RPMI7951 (cell line): ENCODE measurements at places on chromosomes 16 and 17. TPM values are rescaled to one million over a fixed set of nuclear protein-coding genes. Genes with fewer than 3 reads are reported as not detected.
A peak's percentile ranks its signal among the peaks of the same experiment; 100 is the strongest.

Gene UMOD
- total RNA-seq, result not detected in 2 replicates

Gene POLR2A
- total RNA-seq, result 15.4 and 22.3 TPM in 2 replicates

Gene ITGAL
- total RNA-seq, result not detected in 2 replicates

Gene TP53TG3D
- 2.2 and 3.5 TPM in 2 replicates for total RNA-seq

Gene ZMYND15
- total RNA-seq, result not detected in 2 replicates

Gene SLC38A8
- total RNA-seq, result not detected in 2 replicates

Gene MMP25
- under 0.01 TPM in 1 of 2 replicates, not detected in the other for total RNA-seq

Gene IL32
- 24.9 and 33.1 TPM in 2 replicates for total RNA-seq

Gene CDC42EP4
- total RNA-seq, result 12.9 and 16.5 TPM in 2 replicates

Gene TIMP2
- 115 and 147 TPM in 2 replicates for total RNA-seq

- no peak for DNase-seq
These were observed 20.5 kb upstream of the HEXD start for GRCh38 chr17:82397449-82398335.

DNA sequence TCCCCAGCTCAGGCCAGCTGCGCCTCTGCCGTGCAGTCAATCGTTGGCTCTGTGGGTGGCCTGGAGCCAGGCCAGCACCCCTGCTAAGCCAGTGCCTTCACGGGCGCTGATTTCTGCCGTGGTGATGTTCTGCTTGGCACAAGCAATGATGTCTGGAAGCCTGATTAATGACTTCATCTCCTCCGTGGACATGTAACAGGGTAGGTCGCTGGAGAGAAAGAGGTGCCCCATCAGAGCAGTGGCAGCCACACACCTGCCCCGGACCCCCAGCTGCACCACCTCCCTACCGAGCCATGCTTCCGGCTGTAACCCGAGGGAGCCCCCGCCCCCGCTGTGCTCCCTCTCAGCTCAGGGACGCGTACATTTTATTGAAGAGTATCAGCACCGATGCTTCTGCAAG is 1.9 kb downstream of the ARL16 start:
- DNase-seq, result no peak

DNA sequence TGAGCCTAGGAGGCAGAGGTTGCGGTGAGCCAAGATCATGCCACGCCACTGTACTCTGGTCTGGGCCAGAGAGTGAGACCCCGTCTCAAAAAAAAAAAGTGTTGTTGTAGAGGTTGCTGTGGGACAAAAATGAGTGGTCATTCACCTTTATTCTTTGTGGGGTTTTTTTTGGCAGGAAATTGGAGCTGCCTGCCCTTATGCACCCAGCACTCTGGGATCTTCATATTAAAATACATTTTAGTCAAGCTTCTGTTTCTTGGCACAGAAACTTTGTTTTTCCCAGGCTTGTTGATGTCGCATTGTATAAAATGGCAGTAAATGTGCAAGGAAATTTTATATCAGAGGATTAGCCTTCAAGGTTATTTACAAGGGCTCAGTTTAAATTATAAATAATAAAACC is 174.3 kb downstream of the FTO start:
- DNase-seq, result no peak

- DNase-seq, result no peak
These were observed 80.9 kb upstream of the NLRP1 start for GRCh38 chr17:5665164-5665563.

GRCh38 chr17:31089471-31089870 is 5.3 kb upstream of the NF1 start:
- no peak for DNase-seq

- peak; percentile 99 for DNase-seq
These were observed 20.1 kb upstream of the KRT19 start for GRCh38 chr17:41547921-41548843.

DNA sequence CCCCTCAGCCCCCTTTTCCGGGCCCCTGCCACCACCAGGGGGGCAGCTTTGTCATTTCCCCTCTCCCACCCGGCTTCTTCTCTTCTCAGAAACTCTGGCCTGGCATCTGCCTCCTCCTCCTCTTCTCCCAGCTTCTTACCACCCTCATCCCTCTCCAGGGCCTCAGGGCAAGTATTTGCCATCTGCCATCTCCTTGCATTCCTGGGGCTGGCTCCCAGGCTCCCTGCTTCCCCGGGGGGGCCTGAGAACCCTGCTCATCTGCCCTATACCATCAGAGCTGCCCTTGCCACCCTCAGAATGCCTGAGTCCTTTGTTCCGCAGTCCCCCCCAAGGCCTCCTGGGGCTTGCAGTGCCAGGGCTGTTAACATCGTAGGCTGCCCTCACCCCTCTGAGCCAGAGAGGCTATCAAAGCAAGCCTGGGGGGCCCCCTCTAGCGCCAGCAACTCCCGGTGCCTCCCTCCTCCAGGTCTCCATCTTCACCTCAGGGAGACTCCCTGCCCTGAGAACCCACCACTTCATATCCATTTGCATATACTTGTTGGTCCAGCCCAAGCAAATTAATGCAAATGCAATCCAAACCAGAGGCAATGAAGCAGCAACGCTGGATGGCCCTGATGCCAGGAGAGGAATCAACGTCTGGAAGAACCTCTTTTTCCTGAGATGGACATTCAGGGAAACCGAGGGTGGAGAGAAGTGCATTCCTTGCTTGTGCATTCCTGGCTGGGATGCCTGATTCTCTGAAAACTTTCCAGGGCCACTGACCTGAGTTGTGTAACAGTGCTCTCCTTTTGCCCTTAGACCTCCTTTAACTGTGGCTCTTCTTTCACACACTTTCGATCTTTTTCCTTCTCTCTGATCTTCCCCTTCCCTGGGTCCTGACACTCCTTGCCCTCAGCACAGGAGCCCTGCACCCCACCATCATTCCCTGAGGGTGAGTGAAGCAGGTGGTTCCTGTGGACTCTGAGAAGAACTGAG is 20.7 kb upstream of the SP2 start:
- peak; percentile 40 for DNase-seq

DNA sequence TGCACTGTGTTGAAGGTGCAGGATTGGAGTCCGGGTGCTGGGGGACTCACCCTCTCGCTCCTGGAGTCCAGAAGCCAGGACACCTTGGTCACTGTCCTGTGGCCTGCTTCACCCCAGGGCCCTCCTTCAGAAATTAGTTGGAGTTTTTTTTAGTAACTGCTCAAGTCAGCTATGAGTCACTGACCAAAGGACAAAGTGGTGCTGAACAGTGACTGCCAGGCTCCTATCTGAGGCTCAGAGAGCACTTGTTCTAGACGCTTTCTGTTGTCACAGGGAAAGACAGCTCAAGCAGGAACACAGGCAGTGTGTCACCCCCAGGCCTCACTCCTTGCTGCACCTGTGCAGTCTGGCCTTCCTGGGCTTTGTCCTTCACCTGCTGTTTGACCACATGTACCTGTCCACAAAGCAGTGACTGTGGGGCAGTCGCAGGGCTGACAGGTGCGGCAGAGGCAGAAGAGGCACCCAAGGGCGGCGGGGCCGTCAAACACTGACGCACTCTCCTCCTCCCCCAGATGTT is 4.1 kb upstream of the FAAP100 start:
- peak; percentile 74 for DNase-seq

GRCh38 chr16:695355-696089 is 5.3 kb upstream of the WDR24 start:
- DNase-seq, result no peak

DNA sequence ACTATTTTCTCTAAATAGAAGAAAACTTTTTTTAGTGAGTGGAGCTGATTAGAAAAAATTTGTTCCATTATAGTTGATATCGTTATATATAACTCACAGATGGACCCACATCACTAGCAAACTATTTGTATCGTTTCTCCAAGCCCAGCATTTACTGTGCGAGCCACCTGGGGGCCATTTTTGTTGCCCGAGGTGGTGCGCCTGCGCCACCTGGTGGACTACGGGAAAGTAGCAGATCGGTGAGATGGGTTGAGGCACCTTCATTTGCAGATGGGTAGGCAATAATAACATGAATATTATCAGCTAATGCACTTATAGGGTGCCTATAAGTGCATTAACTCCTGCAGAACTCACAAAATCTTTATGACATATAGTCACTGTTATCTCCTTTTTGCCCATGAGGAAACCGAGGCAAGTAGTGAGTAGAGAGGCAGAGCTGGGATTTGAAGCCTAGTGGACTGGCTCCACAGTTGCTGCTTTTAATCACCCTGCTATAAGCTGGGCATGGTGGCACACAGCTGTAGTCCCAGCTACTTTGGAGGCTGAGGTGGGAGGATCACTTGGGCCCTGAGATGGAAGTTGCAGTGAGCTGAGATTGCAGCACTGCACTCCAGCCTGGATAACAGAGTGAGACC is 23.2 kb upstream of the NTN1 start:
- DNase-seq, result peak; percentile 40

GRCh38 chr17:73304971-73305812 is 6.6 kb downstream of the CDC42EP4 start:
- peak; percentile 65 for DNase-seq

DNA sequence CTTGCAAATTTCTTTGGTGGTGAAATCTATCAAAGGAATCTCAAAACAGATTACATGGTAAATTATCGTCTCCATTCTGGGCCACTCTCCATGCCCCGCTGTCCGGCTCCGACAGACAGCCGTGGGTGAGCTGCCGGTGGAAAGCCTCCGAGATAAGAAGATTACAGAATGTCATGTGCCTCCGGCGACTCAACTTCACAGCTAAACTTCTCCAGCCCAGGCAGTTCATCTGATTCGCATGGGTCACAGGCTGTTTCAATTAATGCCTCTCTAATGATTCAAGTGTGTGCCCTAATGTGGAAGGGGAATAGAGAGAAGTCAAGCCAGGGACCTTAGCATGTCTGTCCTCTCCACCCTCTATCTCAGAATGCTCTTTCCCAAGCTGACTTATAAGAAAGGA is 520.8 kb upstream of the ZFHX3 start:
- no peak for DNase-seq

DNA sequence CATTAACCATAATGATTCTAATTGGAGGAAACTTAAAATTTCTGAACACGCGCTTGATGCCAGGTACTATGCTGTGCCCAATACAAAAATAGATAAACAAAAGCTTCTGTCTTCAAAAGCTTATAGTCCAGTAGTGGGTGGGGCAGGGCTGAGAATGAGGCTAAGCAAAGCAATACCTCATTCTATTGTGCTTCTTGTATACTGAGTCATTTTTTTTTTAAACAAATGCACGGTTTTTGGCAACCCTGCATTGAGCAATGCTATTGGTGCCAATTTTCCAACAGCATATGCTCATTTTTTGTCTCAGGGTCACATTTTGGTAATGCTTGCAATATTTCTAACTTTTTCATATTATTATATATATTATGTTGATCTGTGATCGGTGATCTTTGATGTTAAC is 34.7 kb upstream of the HNF1B start:
- DNase-seq, result no peak

DNA sequence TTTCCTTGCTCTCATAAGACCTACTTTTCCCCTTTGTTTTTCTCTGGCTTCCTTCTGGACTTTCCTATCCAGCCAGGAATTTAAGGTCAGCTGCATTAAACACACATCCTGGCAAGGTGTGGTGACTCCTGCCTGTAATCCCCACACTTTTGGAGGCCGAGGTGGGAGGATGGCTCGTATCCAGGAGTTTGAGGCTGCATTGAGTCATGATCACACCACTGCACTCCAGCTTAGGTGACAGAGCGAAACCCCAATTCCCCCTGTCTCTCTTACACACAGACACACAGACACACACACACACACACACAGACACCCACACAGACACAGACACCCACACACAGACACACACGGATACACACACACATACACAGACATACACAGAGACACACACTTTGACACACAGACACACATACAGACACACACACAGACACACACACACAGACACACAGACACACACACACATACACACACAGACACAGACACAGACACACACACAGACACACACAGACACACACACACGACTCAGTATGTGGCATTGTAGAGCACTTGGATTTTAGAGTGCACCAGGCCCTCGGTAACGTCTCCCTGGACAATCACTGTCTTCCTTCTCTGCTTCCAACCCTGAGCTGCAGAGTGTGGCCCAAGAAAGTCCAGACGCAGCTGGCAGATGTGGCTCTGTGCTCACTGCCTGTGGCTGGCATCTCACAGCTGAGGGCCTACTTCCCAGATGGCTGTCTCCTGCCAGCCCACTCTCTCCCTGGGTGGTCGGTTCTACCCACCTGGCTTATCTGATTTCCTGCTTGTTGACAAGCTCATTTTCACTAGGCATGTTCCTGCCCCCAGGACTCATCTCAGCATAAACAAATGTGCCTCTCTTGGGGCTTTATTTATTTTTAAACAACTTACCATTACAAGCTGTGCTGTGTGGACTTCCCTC is 39.0 kb downstream of the NLRP1 start:
- DNase-seq, result peak; percentile 10

DNA sequence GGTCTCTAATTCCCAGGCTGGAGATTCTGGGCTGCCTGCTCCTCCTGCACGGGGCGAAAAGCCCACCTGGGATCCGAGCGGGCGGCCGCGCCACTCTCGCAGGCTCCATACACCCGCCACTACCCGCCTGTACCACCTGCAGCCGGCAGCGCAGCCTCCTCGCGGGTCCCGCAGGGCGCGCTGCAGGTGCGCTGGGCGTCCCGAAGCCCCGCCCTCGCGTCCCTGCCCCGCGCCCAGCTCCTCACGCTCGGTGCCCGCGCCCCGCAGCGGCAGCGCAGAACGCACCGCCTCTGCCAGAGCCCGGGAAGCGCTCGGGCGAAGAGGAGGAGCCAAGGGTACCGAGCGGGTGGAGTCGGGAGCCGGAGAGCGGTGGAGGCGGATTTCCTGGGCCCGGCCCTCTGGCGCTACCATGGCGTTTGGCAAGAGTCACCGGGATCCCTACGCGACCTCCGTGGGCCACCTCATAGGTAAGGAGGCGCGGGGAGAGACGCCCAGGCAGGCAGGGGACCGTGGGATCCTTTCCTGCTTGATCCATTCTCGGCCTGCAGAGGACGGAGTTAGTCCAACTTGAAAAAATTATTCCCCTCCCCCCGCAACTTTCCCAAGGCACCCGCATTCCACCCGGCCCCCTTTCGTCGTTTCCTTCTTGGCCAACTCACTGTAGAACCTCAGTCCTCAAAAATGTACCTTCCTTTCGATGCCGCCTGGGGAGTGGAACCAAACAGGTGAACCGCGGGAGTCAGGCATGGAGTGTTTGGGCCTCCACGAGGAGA is at the start of gene TOM1L1:
TOM1L1 (plus strand) TSS at position 396 of the 773 bp plus-strand sequence; CDS start at position 410, 14 bp downstream.
- DNase-seq, result peak; percentile 72

DNA sequence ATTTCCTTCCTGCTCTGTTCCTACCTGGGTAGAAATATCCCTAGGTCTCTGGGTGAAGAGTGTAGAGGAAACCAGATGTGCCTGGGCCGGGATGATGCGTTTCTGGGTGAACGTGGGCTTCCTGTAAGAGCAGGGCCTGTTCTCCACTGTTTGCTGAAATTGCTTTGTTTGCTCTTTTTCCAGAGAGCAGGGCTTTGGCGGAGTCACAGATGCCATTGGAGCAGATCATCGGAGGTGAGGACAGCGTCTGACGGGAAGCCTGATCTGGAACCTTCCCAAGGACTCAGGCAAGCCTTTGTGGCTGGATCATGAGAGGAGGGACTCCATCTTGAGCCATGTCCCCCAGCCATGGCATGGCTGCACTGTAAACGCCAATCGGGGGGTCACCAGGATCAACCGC is 15.4 kb downstream of the DHODH start:
- DNase-seq, result no peak

- DNase-seq, result peak; percentile 68
These were observed 3.6 kb downstream of the OSGIN1 start for GRCh38 chr16:83956336-83957289.

DNA sequence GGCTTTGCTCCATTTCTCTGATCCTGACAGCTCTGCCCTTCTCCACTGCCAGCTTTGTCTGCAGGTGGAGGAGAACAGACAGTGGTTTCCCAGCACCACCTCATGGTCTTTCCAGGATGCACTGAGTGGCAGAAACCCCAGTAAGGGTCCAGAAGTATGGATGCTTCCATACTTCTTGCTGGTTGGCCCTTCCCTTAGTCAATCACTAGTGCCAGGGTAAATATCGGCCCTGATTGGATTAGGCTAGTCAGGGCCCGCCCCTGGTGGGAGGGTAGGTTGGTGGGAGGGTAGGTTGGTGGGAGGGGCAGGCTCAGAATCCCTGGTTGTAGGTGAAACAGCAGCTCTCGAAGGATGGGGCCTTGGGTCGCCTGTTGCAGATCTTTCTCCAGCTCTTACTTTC is 10.2 kb downstream of the RNF213 start:
- peak; percentile 28 for DNase-seq
